ENCODE measurements at places on chromosomes 1 and 21.

DNA sequence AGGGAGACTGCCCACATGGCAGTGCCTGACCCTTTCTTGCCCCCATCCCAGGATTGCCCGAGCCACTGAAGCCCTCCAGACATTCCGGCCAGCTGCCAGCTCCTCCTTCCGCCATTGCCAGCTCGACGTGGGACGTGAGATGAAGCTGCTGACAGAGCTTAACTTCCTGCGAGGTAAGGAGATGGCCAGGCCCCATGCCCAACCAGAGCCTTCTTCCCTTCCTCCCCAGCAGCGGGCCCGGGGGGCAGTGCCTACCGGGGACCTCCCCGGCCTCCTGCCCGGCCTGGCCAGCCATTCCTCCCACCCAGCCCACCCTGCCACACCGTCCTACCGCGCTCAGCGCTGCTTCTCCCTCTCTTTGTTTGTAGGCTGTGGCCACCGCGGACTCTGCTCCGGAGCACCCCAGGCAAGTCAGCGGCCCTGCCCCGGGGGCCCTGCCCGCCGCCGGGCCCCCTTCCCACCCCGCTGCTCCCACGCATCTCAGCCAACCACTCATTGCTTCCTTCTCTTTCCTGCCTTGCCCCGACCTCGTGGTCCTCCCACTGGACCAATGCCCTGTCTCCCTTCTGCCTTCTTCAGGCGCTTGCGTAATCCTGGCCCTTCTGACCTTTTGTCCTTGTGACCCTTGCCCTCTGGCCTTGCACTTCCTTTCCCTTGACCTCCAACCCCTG, 4.9 kb downstream of the TRIM46 start:
- no peak for DNase-seq

- DNase-seq: no peak
Measured at GRCh38 chr1:55747408-55747841, 532.3 kb upstream of the USP24 start.

GRCh38 chr1:21703318-21703963, 34.3 kb upstream of the RAP1GAP start:
- peak; percentile 64 for DNase-seq

GRCh38 chr1:230548357-230548756, 93.9 kb upstream of the COG2 start:
- DNase-seq: peak; percentile 63

- DNase-seq: peak; percentile 85
Measured at GRCh38 chr1:221439008-221439746, 302.7 kb downstream of the DUSP10 start.

- no peak for DNase-seq
Measured at GRCh38 chr1:11318982-11319381, 46.0 kb downstream of the UBIAD1 start.

- no peak for DNase-seq
Measured at GRCh38 chr1:155170101-155170785, 2.9 kb downstream of the KRTCAP2 start.

GRCh38 chr1:155218854-155219591, 10.5 kb downstream of the MTX1 start:
- peak; percentile 91 for DNase-seq

- no peak for DNase-seq
Measured at GRCh38 chr1:26791148-26791547, 3.4 kb downstream of the PIGV start.

GRCh38 chr1:8357329-8358101, 39.6 kb downstream of the SLC45A1 start:
- no peak for DNase-seq

GRCh38 chr1:212225871-212226302, 59.3 kb upstream of the PPP2R5A start:
- no peak for DNase-seq

Measured in DMS53 (cell line).